ENCODE measurements at places on chromosomes 5 and 9.

GRCh38 chr5:81607693-81608092 is 143.2 kb downstream of the SSBP2 start:
- DNase-seq, result no peak

DNA sequence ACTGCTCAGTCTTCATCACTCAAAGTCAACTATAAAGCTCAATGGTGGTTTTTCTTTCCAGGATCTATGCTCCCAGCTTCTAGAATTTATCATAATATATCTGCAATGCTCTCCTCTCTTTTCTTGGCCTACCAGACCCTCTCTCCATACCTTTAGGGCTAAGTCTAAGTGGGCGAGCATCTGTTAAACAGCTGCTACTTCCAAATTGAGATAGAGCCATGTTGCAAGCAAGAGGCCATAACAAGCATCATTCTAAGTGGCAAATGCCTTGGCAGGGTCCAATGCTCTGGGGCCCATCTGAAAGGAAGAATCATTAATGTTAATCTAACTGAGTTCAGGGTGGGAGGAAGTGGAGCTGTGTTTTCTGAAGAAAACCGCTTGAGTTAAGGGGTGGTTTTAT is 324.0 kb downstream of the TLR4 start:
- DNase-seq, result no peak

GRCh38 chr5:153753645-153754432 is 263.4 kb downstream of the GRIA1 start:
- peak; percentile 3 for DNase-seq

DNA sequence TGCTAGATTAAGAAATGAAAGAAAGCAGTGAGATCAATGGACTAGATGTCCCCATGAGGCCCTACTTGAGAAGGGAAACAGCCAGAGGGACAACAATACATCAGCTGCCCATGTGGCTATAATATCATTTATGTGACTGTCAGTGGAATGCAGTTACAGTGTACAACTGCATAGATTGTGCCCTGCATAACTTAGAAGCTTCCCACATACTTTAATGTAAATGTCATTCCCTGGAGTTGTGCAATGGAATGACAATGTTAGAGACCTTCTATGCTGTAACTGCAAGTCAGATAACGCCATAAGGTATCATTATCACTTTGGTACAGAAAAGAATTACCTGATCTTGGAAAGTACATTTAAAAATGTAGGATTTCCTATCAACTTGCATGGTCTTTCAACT is 67.4 kb downstream of the FBN2 start:
- peak; percentile 11 for DNase-seq

DNA sequence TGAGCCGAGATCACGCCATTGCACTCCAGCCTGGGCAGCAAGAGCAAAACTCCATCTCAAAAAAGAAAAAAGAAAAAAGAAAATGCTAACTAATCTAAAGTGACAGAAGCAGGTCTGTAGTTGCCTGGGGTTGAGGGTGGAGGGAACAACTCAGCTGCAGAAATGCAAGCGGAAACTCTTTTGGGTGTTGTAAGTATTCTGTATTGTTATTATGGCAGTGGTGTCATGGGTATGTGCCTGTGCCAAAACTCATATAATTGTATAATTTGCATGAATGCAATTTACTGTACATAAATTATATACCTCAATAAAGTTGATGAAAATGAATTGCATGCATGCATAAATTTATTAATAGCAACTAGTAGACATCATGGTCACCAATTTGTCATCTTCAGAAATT is 23.0 kb upstream of the RPS23 start:
- no peak for DNase-seq

GRCh38 chr5:172994405-172994804 is 10.8 kb downstream of the ATP6V0E1 start:
- no peak for DNase-seq

DNA sequence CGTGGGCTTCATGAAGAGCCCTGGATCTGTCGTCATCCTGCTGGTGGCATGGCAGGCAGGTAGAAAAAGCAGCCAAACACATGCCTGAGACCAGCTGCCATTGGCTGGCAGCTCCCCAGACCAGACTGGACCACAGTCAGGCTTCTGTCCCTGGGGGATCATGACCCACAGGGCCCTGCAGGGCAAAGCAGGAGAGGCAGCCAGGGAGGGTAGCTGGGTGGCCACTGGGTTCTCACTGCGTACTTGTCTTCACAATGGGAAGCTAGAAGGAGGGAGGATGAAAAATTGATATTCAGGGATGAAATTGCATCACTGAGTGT is 67.8 kb upstream of the GARNL3 start:
- DNase-seq, result no peak

DNA sequence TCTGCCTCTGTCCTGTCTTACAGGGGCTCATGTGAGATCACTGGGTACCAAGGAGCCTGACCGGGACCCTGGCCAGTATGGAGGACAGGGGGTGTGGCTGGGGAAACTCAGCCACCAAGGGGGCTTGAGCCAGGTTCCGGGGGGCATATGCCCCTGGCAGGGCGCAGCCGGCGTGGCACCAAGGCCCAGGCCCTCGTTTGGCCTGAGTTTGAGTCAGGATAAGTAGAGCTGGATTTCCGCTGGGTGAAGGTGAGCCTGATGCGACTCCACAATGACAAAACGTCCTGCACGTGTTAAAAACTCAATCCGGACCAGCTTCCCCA is 616 bp upstream of the TSPAN17 start:
- DNase-seq, result no peak

GRCh38 chr9:96236854-96237550 is 65.0 kb downstream of the HSD17B3 start:
- DNase-seq, result no peak

GRCh38 chr9:124813501-124814163 is 36.7 kb downstream of the OLFML2A start:
- no peak for DNase-seq

DNA sequence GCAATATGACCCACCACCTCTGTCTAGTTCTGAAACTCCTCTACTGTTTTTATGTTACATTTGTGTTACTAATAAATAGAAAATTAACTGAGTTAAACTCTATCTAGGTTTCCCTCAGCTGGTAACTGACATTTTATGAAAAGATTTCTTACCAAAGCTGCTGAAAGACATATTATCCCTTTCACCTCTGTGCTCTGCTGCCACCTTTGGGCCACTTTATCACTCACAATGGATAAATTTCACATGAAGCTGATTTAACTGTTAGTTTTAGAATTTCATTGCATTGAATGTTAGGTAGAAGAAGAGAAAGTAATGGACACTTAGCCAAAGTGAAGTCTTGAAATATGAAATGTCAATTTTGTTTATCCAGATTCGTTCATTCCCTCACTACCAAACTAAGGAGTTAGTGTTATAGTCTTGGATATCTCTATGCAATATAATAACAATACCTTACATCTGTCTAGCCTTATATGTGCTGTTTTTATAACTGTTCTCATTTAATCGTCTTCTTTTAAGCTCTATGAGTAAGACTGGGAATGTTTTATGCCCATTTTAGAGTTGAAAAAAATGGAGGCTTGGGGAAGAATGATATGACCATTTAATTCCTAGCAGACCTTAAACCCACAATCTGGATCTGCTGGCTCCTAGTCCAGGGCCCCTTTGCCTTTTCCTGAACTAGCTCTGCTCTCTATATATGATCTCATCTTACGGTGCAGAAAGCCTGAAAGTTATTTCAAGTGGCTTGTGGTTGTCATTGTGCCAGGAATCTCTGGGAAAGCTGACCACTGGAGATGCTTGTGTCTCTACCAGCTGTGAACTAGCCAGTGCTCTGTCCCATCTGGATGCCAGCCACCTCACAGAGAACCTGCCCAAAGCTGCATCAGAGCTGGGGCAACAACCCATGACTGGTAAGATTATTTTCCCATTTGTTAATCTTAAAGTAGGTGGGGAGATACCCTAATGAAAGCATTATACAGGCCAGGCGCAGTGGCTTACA is 97.1 kb downstream of the GOLPH3 start:
- peak; percentile 64 for DNase-seq

- peak; percentile 55 for DNase-seq
Measured at GRCh38 chr5:40754381-40755092, 1.2 kb downstream of the TTC33 start.
